ENCODE measurements at places on chromosomes 11 and 22.

GRCh38 chr22:37708580-37709444, 12.0 kb downstream of the TRIOBP start:
- DNase-seq = no peak

DNA sequence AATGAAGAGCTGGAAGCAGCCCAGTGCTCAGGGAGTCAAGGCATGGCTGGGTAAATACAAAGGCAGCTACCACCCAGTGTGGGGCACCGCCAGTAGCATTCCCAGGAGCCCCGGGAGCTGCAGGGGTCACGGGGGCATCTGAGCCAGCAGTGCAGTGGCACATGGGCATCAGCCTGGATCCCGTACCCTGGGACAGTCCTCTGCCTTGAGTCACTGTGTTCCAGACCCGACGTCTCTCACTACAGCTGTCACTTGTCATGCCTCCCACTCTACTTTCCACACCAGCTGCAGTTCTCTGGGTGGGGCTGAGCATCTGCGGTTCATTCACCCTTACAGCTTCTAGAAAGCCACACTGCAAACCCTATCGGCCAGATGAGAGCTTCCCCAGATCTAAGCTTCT, 29.6 kb downstream of the DHCR7 start:
- DNase-seq = no peak

- DNase-seq = no peak
Measured at GRCh38 chr11:45947885-45948284, 25.4 kb downstream of the LARGE2 start.

GRCh38 chr11:106288822-106289387, 211.4 kb downstream of the AASDHPPT start:
- DNase-seq = no peak

DNA sequence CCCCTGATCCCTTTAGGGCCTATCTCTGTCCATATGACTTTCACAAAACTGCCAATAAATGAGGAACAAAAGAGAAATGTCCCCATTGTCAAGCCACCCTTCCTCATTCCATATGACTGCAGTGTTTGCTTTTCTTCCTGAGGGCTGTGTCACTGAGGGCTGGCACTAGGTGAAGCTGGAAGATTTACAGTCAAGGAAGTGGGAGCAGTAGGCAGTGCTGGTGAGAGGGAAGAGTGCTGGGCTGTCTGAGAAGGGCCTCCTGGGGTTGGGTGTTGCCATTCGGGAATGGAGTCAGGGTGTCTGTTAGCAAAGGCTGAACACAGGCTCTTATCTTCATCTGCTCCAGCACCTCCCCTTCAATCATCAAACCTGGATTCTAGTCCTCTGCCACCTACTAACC, 30.9 kb downstream of the INSC start:
- DNase-seq = no peak

DNA sequence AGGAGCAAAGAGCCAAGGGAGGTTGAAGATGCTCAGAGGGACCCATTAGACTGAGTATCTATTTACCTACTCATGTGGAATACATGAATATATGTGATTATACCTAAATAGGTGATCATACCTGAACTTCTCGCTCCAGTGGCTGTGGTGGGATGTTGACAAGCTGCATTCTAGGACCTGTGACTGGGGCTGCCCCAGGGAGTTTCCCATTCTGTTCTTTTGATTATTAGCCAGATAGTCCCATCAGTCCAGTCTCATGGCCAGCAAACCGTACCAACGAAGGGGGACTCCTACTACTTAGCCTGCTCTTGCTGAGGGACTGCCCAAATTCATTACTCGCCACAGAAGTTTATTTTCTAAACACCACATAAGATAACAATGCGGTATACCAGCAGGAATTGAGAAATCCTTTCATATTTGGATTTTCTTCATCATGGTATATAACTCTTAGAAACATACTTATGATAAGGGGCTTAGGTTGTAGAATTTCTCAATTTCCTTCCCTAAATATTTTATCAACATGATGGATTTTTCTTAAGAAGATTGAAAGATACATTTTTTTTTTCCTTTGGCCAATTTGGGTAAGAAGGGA, 273.9 kb downstream of the NTM start:
- DNase-seq = no peak

GRCh38 chr22:17638182-17638431, 450 bp upstream of the BCL2L13 start:
- no peak for DNase-seq

DNA sequence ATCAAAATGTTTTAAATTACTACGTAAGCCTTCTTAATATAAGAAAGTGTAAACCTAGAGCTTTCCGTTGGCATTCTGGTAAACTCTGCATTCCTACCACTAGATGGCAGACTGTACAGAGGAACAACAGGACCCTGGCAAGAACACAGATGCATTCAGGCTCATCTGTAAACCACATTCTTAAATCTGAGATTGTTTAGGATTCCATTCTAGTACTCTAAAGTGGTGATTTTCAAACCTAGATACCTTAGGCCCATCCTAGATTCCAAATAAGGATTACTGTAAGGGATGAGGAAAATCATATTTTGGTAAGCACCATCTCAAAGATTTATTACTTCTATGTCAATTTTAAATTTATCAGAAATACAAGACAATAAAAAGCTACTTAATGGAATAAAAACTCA, 26.9 kb downstream of the PICALM start:
- peak; percentile 91 for DNase-seq

GRCh38 chr11:77039491-77040400, 5.5 kb downstream of the B3GNT6 start:
- DNase-seq = peak; percentile 24

- DNase-seq = no peak
Measured at GRCh38 chr22:38845004-38845740, 1.3 kb upstream of the NPTXR start.

GRCh38 chr22:39980596-39980995, 14.2 kb upstream of the FAM83F start:
- DNase-seq = no peak

GRCh38 chr22:25096638-25097405, 102.8 kb upstream of the CRYBB3 start:
- no peak for DNase-seq

DNA sequence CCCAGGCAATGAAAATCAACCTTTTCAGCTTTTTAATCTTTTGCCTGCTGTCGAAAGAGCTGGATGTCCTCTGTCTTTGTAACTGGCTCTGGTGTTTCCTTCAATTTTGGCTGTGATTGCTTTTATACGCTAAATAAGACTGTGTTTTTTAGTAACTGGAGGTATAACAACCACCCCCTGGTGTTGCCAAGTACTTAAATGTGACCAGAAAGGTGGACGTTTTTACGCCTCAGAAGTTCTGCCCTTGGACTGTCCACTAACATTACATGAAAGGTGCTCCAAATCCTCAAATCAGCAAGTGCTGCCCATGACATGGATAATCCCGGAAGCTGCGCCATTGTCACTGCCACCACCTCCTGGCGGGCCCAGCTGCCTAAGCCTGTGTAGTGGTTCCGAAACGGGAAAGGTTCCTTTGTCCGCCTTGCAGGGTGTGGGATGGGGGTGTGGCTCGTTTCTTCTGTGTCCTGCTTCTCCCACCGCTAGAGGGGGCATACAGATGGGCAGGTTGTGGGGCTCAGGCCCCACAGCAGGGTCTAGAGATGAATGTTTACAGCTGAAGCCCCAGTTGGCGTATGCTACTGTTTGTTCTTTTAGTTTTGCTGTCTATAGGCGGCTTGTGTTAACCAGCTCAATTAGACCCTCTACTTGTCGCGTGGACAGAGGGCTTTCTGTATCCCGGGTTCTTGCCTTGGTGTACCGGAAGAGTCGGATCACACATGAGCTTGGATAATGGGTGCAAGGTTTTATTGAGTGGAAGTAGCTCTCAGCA, 82.2 kb upstream of the SEPTIN5 start:
- DNase-seq = peak; percentile 19

DNA sequence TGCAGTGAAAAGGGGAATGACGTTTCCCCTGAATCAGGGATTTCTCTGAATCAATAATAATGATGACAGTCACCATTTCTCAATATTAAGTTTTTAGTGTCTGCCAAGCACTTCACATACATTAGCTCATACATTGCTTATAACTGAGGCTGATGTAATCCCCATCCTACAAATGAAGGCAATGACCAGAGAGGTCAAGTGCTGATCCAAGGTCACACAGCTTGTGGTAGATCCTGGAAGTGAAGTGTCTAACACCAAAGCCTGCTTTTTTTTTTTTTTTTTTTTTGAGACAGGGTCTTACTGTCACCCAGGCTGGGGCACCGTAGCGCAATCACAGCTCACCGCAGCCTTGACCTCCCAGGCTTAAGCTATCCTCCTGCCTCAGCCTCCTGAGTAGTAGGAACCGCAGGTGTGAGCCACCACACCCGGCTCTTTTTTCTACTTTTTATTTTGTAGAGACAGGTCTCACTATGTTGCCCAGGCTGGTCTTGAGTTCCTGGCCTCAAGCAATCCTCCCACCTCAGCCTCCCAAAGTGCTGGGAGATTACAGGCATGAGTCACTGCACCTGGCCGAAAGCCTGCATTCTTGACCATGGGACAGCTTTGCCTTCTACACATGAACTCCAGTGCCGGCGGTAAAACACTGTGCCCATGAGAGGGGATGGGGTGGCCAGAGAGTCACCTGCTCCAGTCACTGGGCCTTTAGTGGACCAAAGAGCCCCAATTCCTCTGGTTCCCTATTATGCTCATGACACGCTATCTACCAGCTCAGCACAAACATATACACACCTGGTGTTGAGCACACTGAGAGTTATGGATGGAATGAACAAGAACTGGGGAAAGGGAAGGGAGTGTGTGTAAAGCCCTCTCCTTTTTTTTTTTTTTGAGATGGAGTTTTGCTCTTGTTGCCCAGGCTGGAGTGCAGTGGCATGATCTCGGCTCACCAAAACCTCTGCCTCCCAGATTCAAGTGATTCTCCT, 17.4 kb downstream of the ARHGAP1 start:
- DNase-seq = no peak

- peak; percentile 43 for DNase-seq
Measured at GRCh38 chr22:38782402-38783094, 11.4 kb downstream of the DNAL4 start.
